ENCODE measurements at places on chromosomes 6 and 20. TPM values are rescaled to one million over a fixed set of nuclear protein-coding genes. Genes with fewer than 3 reads are reported as not detected.

The SAMD10 gene
- total RNA-seq = 11.8 TPM

The RNF146 gene
- 53.0 TPM for total RNA-seq

DNA sequence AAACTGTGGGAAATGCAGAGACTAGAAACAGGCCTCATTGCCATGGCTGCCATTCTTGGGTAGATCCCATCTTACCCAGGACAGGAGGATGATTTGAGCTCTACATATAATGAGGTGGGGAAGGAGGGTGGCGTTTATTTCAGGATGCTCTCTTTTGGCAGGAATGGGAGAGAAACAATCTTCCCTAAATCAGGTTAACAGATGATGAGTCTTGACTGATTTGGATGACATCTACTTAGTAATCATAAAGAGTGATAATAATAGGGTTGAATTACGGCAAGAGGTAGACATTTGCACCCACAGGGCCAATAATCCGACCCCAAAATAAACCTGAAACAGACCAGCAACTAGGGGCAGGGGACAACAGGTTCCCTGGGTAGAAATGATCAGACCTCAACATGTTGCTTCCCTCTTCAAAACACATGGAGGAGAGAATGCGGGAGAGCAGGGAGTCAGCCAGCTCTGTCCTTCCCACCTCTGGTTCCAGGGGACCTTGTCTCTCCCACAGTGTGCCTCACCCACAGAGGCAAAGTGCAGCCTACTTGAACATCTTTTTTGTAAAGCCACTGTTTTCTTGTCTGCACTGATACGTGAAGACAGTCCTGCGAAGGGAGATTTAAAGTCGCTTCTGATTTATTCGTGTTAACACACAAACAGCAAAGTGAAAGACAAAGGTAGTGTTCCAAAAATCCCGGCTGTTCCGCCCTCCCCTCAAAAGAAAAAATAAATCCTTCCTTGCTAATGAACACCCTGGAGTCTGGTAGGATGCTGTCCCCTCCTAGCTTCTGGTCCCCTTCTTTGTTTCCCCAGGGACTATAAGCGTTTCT is 3.9 kb downstream of the FOXQ1 start:
- peak overlapping the region; percentile 23 for H3K27ac ChIP-seq
- no peaks in the 10 kb centered on the region for H3K36me3 ChIP-seq
- no peaks in the 10 kb centered on the region for H3K27me3 ChIP-seq
- peaks cover 39% of the 10 kb centered on the region for H3K4me1 ChIP-seq

GRCh38 chr6:167441715-167442206 is 116.9 kb downstream of the TTLL2 start:
- H3K27ac ChIP-seq = no peak overlapping the region
- H3K36me3 ChIP-seq = no peaks in the 10 kb centered on the region
- no peak for DNase-seq
- H3K4me1 ChIP-seq = no peaks in the 10 kb centered on the region
- H3K4me3 ChIP-seq = no peak overlapping the region
- H3K27me3 ChIP-seq = no peaks in the 10 kb centered on the region

DNA sequence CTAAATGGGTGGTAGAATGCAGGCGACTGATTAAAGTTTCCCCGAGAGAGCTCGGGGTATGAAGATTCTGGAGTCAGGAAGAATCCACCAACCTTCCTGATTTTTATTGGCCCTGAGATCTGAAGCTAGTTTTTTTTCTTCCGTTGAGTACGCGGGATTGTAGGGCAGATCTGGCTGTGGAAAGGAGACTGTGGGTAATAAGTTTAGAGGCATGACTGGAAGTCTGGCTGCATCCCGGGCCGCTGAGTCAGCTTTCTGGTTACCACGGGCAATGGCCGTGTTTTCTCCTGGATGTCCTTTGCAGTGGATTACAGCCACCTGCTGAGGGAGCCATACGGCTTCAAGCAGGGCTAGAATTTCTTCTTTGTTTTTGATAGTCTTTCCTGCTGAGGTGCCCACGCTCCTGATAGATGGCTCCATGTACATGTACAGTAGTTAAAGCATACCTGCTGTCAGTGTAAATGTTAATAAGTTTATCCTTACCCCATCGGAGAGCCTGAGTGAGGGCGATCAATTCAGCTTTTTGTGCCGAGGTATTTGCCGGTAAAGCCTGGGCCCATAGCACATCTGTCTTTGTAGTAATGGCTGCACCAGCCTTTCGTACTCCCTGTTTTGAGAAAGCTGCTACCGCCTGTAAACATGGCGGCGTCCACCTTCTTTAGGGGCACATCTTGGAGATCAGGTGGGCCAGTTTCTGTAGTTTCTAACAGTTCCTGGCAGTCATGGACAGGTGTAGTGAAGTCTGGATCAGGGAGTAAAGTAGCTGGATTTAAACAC is 154.0 kb downstream of the TRIM27 start:
- no peaks in the 10 kb centered on the region for H3K4me1 ChIP-seq
- no peak for DNase-seq
- H3K27ac ChIP-seq = no peak overlapping the region

GRCh38 chr6:7919871-7920270 is 9.3 kb upstream of the TXNDC5 start:
- no peaks in the 10 kb centered on the region for H3K4me1 ChIP-seq
- no peak overlapping the region for H3K27ac ChIP-seq
- H3K4me3 ChIP-seq = no peak overlapping the region
- no peaks in the 10 kb centered on the region for H3K27me3 ChIP-seq

The SYTL3 gene
- total RNA-seq = 10.8 TPM

The SLC17A1 gene
- not detected for total RNA-seq

GRCh38 chr20:5714261-5715041 is 35.8 kb upstream of the SHLD1 start:
- no peak for DNase-seq
- no peaks in the 10 kb centered on the region for H3K27me3 ChIP-seq
- no peaks in the 10 kb centered on the region for H3K36me3 ChIP-seq
- no peaks in the 10 kb centered on the region for H3K4me1 ChIP-seq

GRCh38 chr20:52191916-52192718 is 538 bp upstream of the ZFP64 start:
- no peak for DNase-seq
- peak overlapping the region; percentile 89 for H3K4me3 ChIP-seq
- peak overlapping the region; percentile 91 for H3K27ac ChIP-seq
- no peaks in the 10 kb centered on the region for H3K27me3 ChIP-seq

Measured in vagina (tissue), 2 donors.